ENCODE measurements at places on chromosomes 4 and X.

- DNase-seq = no peak
Observed at GRCh38 chrX:108270739-108271396, 167.4 kb downstream of the COL4A6 start.

DNA sequence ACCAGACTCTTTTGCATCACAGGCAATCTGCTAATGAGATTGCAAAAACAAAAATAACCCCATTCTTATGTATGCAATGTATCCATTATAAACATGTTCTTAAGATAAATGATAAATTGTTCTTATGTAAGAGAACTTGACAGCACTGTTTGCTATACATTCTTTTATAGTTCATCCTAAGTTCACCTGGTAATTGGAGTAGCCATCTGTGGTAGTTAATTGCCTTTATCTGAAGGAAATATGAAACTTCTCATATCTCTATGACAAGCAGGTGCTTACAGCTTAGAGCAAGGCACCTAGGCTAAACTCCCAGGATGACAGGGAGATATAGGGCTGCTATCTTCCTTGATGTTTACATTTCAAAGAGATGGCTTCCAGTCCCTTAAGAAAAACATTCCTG lies 21.3 kb upstream of the CLCN5 start:
- DNase-seq = no peak

- DNase-seq = no peak
Observed at GRCh38 chrX:112834031-112834845, 6.4 kb downstream of the AMOT start.

DNA sequence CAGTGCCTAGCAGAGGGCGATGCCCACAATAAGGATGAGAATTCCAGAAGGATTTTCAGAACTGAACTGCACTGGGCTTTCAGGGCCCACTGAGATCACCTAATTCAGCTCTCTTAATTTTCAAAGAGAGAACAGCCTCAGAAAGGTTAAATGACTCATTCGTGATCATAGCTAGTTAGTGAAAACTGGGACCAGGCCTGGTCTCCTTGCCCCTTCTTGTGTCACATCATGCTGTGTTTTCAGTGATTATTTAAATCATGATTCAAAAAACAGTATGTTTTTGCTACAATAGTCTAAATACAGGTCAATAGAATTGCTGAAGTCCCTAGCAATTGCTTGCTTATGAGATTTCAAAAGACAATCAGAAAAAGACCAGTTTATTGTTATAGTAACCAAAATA lies 136.4 kb upstream of the PLAC1 start:
- DNase-seq = no peak

DNA sequence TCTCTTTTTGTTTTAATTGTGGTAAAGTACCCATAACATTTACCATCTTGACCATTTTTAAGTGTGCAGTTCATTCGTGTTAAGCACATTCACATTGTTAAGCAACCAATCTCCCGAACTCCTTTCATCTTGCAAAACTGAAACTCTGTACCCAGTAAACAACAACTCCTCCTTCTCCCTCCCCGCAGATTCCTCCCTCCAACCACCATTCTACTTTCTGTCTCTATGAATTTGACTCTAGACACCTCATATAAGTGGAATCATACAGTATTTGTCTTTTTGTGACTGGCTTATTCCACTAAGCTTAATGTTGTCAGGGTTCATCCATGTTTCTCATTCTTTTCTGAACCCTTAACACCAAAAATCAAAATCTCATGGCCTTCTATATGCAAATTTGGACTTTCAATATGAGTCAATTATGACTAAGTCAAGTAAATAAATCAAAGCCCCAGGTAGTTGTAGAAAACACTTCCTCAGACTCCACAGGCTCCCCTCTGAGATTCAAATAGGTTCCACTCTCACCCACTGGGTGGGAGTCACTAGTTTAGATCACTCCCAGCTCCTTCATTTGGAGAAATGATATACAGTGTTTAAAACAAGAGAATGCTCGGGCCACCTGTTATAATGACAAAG lies 9.8 kb upstream of the RTL5 start:
- no peak for DNase-seq

GRCh38 chrX:48617542-48618340 lies 20.4 kb downstream of the WDR13 start:
- DNase-seq = no peak

GRCh38 chr4:183350317-183351071 lies 28.3 kb upstream of the CLDN24 start:
- no peak for DNase-seq

DNA sequence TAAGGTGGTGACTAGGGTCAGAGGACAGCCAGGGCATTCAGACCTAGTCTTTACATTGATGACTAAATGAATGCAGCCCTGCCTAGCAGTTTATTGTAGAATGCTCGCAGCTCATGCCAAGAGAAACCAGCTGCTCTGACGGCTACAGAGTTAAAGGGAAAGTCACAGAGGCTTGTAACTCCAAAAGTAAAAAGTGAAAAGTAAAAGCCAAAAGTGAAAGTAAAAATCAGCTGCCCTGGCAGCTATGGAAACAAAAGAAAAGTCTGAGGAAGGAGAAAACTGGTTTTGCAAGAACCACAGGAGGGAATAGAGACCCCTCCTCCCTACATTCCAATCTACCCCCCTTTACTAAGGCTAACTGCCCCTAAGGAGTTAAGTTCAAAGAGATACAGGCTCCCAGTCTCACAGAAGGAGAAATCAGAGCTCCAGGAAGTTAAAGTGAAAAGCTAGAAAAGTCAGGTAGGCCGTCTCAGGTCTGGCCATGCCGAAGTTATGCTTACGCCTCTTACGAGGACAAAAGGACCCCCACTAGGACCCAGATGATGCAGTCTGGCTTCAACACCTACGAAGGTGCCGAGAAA lies 6.0 kb downstream of the GAGE10 start:
- DNase-seq = peak; percentile 46

- no peak for DNase-seq
Observed at GRCh38 chr4:81592701-81593100, 121.0 kb upstream of the RASGEF1B start.

DNA sequence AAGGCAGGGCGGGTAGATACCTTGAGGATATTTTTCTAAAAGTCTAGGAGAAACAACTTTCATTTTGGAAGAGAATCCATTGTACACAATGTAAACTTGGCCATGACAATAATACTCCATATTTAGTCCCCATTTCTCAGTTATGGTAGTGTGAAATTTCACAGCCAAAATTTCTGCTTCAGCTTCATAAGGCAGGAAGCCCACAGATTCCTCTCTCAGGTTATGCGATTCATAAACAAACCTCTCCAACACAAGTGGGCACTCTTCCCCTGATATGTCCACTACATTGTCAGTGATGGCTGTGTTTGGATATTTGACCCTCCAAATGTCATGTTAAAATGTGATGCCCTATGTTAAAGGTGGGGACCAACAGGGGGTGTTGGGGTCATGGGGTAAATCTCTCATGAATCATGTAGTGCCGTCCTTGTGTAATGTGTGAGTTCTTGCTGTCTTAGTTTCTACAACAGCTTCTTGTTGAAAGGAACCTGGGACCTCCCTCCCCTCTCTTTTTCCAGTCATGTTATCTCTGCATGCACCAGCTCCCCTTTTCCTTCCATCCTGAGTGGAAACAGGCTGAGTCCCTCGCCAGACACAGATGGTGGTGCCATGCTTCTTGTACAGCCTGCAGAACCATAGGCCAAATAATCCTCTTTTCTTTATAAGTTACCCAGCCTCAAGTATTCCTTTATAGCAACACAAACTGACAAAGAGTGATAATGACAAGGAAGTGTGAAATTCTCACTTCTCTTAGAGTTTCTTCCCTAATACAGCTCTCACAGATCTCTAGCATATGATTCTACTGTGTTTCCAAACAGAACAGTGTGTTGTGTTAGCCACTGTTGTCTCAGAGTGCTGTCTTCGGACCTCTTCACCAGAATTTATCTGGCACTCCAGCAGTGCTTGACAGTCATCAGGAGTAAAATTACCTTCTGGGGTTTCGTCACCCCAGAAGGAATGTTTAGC lies 598.4 kb upstream of the GNPDA2 start:
- DNase-seq = no peak

- DNase-seq = no peak
Observed at GRCh38 chr4:13240066-13240465, 244.1 kb downstream of the RAB28 start.

GRCh38 chrX:38045538-38046096 lies 39.3 kb downstream of the SYTL5 start:
- DNase-seq = no peak

DNA sequence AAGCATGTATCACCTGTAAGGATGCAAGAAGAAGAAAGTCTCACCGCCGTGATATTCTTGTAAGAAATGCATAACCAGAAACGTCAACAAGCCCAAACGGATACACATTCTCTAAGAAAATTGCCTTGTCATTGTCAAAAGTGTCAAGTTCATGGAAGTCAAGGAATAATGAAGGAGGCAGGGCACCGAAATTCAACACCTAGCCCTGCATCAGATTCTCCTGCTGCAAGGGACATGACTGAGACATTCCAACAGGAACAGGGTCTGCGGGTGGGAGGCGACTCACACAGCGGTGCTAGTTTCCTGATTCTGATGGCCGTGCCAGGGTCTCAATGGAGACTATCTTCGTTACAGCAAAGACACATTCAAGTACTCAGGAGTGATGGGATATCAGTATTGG lies 26.7 kb downstream of the IRF2 start:
- no peak for DNase-seq

GRCh38 chrX:40318076-40318475 lies 220.3 kb upstream of the BCOR start:
- DNase-seq = no peak

DNA sequence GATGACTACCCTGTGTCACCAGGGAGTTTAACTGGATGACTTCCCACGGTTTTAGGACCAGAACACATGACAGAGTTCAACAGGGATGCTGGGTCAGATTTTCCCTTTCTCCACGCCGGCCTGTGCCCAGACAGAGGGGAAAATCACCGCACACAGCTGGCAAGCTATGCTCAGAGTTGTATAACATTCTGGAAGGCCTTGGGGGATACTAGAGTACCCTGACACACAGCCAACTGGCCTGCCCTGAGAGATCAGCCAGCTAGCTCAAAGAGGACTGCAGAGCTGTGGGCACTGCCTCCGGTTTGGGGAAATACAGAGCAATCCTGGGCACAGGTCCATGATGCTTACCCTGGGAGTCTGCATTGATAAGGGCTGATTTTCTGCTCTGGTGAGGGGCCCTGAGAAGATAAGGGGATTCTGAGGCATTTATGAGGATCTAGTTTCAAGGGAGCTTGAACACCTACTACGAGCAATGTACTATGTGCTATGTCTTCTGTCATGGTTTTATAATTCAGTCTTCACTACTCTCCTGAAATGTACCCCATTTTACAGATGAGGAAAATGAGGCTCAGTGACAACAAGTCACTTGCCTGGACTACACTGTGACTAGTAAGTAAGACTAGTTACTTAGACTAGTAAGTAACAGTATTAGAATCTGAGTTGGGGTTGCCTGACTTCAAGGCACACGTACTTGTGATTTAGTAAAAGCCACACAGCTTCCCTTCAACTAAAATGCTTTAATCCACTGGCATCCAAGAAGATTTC lies 14.7 kb downstream of the C4orf54 start:
- DNase-seq = no peak

- DNase-seq = no peak
Observed at GRCh38 chrX:53794181-53794580, 107.7 kb upstream of the HUWE1 start.

- no peak for DNase-seq
Observed at GRCh38 chr4:88866862-88867550, 169.4 kb upstream of the NAP1L5 start.

- DNase-seq = no peak
Observed at GRCh38 chr4:37687194-37687562, 1.0 kb upstream of the RELL1 start.

DNA sequence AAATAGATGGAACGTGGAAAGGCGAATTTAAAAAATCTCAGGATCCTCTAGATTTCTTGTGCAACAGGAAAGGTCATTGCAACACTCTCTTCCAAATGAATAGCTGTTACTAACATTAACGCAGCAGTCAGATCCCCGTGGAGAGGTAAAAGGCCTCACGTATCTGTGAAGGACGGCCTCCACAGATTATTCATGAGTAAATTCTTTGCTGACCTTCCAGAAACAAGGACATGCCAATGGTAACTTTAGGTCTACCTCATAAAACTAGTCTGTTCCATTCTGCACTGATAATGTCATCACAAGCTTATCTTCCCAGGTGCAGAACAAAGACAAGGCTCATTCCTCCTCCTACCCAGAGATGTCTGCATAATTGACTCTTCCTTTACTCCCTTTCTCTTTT lies 16.1 kb upstream of the REPS2 start:
- DNase-seq = no peak

DNA sequence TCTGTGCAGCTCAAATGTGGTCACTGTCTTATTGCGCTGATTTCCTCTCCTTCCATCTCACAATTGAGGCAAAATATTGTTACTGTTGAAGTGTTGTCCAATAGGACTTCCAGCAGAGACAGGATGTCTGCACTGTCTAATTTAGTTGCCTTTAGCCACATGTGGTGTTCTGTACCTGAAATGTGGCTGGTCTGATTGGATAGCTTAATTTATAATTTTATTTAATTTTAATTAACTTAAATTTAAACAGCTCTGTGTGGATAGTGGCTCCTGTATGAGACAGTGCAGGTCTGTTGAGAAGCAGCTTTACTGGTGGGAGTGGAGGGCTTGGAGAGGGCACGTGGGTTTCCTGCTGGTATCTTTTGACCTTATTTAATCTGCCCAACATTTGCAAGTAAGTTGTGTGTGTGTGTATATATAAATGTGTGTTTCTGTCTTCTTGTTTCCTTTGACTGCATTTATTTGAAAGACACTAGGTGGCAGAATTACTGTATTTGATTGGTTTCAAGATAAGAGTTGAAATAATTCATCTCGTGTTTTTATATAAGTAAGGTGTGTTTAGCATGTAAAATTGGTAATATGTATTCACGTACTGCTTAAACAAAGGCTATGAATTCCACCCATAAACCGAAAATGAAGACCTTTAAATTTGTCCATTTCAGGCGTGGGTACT lies 55.3 kb upstream of the MSANTD1 start:
- DNase-seq = no peak

GRCh38 chr4:179755322-179755721 lies 2313.1 kb upstream of the AGA start:
- DNase-seq = no peak

- DNase-seq = no peak
Observed at GRCh38 chr4:185914583-185915199, 102.7 kb upstream of the SORBS2 start.

DNA sequence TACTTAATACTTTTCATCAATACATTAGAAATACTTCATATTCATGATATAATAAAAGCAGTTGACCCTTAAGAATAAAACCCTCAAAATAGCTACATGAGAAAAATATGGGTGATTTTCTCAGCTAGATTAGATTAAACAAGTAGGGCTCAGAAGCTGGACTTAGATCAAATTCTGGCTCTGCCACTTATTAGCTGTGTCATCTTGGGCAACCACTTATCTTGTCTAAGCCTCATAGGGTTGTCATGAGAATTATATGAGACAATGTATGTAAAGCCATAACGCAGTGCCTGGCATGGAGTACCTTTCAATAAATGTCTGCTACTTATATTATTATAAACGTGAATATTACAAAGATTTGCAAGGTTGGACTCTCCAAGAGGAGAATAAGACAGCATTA lies 84.3 kb upstream of the PGRMC2 start:
- no peak for DNase-seq

- DNase-seq = no peak
Observed at GRCh38 chr4:20087522-20087911, 164.2 kb upstream of the SLIT2 start.

- no peak for DNase-seq
Observed at GRCh38 chrX:69564665-69565064, 51.2 kb upstream of the EDA start.

Data from left lung (tissue), 14 donors.